ENCODE measurements at places on chromosomes 6 and 20.

GRCh38 chr6:1821513-1822183, 211.9 kb downstream of the FOXC1 start:
- no peak for DNase-seq

GRCh38 chr6:36925809-36926208, 28.7 kb upstream of the PI16 start:
- no peak for DNase-seq

- no peak for DNase-seq
Measured at GRCh38 chr20:48270885-48271284, 485.6 kb upstream of the SULF2 start.

GRCh38 chr6:20853828-20854227, 319.6 kb downstream of the CDKAL1 start:
- no peak for DNase-seq

- DNase-seq: no peak
Measured at GRCh38 chr6:13247627-13248026, 80.7 kb downstream of the TBC1D7 start.

Measured in stimulated activated CD8-positive, alpha-beta memory T cell treated with anti-CD3 and anti-CD28 coated beads, Interleukin-7, amount 100 ng/mL, for 1 hour (primary cell).